Left forelimb (tissue), 1 donor: ENCODE measurements at places on chromosomes 4 and X.
A peak's percentile ranks its signal among the peaks of the same experiment; 100 is the strongest.

DNA sequence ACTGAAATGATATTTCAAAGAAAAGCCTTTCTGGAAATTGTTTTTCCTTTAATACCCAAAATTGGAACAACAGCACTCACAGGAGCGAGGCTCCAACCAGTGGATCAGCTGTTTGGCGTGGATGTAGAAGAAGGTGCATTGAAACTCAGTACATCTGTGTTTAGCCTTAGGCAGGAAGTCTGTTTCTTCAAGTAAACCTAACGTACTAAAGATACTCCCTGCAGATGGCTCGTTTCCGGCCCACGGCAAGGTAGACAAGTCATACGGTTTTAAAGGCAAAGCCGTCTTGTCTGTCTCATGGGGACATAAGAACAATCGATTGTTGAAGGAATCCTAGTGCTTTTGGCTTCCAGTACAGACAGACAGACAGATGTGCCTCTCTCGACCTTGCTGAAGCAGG is 50.0 kb upstream of the CLCN4 start:
- no peak for DNase-seq

- no peak for DNase-seq
Observed at GRCh38 chr4:95180531-95181242, 368.1 kb downstream of the UNC5C start.

GRCh38 chrX:46262304-46262703 is 282.9 kb downstream of the ZNF674 start:
- no peak for DNase-seq

DNA sequence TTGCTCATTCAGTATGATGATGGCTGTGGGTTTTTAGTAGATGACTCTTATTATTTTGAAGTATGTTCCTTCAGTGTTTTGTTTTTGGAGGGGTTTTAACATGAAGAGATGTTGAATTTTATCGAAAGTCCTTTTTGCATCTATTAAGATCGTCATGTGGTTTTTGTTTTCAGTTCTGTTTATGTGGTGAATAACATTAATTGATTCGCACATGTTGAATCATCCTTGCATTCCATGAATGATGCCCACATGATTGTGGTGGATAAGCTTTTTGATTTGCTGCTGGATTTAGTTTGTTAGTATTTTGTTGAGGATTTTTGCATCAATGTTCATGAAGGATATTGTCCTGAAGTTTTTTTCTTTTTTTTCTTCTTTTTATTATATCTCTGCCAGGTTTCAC is 347.4 kb upstream of the EPHA5 start:
- DNase-seq = no peak

- DNase-seq = no peak
Observed at GRCh38 chr4:155304375-155304774, 72.4 kb downstream of the MAP9 start.

DNA sequence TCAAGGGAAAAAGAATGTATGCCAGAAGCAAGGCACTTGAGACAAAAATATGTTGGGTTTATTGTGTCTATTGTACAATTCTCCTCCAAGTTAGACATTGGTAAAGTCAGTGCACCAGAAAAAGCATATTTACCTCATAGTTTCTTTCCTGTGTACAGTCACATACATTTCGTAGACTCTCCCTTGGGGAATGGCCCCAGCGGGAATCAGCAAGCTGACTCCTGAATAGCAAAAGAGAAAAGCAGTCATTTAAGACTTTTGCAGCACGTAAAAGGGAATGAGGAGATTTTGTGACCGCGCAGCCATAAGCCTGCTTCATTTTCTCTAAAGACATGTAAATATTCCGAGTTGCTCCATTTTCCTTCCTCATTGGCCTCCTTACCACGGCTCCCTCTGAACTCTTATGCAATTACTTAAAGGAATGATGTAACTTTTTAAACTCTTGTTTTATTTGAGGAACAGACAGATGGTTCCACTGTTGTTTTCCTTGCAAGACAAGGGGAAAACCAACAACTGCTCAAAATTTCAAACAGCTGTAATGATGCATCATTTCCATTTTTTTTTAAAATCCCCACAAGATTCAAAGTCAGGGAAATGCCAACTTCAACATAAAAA is 332.7 kb downstream of the UNC5C start:
- DNase-seq = no peak

GRCh38 chrX:19670854-19671620 is 155.7 kb upstream of the MAP3K15 start:
- DNase-seq = no peak

DNA sequence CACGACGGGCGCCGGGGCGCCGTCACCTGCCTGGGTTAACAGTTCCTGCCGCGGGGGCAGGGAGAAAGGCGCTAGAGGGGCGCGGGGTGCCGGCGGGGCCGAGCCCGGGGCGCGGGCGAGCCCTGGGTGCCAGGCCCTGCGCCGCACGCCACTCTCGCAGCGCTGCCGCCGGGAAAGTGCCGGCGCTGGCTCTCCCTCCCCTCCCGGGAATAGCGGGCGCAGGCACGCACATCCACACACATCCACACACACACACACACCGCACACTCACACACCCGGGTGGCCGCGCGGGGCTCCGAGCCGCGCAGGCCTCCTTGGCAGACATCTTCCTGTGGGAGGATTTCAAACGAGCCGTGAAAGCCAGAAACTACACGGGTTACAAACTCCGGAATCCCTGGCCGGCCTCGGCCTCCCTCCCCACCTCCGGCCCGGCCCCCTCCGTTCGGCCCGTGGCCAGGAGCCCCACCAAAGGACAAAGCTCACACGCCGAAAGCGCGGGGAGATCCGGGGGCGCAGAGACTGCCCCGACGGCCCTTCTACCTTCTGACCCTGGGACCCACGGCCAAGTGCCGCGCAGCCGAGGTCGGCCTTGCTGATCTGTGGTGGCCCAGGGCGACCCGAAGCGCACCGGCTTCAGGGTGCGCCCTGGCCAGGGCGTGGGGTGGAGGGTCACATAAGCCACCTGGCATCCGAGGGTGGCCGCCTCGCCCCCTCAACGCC is 92.3 kb downstream of the BCOR start:
- peak; percentile 76 for DNase-seq

GRCh38 chr4:138981930-138982390 is 33.6 kb upstream of the NOCT start:
- no peak for DNase-seq

DNA sequence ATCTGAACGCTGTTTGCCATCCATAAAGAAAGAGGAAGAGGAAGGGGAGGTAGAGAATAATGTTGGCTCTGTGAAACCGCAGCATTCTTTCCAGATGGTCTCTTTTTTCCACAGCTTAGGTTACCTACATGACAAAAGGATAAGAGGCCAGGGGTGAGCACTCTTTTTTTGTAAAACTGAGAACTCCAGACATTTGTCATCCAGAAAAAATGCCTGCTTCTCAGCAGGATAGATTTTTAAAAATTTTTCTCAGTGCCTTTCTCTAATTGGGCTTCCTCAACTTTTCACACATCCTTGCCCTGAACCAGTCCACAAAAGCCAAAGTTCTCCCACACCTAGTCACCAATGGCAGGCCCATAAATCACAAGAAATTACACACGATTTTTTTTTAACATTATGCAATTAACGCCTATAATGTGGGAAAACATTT is 158.1 kb upstream of the TENM3 start:
- no peak for DNase-seq

GRCh38 chr4:80183250-80184052 is 13.9 kb upstream of the PRDM8 start:
- no peak for DNase-seq

DNA sequence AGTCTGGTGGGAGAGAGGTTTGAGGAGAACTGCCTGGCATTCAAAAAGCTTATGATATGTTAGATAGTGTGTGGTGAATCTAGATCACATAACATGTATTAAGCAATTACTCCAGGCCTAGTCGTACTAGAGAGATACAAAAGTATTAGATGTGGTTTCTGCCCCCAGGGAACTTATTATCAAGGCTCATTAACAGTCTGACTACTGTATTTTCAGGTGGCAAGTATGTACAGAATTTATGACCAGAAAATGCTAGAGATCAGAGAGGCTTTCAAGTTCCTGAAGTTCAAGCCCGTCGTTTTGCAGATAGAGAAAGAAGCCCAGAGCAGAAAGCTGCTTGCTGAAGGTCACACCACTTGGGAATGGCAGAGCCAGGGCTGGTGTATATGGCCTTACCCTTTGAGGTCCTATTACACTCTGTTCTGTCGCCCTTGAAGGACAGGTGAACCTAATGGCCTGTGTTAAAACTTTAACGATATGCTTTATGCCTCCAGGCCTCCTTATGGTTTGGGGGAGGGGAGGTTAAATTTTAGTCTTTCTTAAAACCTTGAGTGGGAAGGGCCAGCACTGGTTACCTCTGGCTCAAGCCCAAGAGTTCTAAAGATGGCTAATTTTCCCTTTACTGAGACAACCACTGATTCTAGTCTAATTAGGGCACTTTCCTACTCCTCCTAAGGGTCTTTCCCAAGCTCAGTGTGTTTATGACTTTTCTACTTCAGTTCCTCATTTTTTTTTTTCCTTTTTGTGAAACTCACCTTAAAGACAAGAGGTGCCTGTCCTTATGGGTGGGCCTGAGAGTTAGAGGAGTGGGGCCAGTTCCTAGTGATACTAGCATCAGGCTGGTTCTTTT is 19.9 kb downstream of the TMEM164 start:
- no peak for DNase-seq
